Amygdala (tissue), 56 donors: ENCODE measurements at places on chromosomes 1 and 21.

GRCh38 chr1:166840309-166841274 is 1.3 kb downstream of the POGK start:
- DNase-seq, result no peak

- no peak for DNase-seq
Measured at GRCh38 chr21:34670220-34670961, 1.6 kb downstream of the CLIC6 start.

DNA sequence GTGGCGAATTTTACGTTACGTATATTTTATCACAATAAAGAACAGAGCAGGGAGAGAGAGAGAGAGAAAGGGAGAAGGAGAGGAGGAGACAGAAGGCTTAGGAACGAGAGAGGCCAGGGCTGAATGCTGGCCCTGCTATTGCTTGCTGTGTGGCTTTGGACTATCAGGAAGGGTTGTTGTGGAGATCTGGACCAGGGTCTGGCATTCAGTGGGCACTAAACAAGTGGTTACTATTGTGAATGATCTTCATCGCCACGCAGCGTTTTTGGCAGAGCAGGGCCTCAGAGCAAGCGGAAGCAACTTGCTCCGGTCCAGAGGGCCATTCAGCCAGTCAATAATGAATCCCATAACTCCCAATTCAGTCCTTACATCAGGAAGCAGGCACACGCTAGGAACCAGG is 26.4 kb downstream of the PIK3C2B start:
- DNase-seq, result peak; percentile 36

DNA sequence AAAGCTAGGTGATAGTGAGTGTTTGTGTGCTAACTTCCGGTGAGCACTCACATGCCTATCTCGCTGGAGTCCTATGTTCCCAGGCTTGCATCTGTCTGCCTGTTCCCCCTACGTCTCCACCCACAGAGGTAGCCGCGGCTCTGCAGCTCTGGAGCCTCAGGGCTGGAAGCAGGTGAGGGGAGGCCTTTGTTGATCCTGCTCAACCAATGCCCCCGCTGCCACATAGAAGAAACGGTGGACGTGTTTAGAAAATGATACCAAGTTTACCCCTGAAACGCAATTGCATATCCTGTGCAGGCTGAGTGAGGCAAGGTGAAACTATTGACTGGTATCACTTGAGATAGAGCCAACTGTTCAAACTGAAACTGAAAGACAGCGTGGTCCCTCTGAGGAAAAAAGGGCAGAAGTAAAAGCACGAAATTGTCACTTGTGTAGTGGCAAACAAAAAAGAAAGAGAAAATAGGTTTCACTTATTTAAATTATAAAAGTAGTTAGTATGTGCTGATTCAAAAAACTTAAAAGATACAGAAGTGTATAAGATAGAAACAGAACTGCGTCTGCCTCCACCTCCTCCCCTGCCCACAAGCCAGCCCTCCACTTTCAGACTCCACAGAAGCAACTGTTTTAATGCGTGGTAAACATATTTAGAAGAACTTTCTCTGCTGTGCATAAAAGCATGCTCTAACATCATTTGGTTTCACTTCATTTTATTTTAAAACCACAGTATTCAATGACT is 38.6 kb upstream of the ETS2 start:
- no peak for DNase-seq

- DNase-seq, result no peak
Measured at GRCh38 chr1:173414136-173414535, 63.0 kb upstream of the PRDX6 start.

- DNase-seq, result no peak
Measured at GRCh38 chr1:156744786-156745419, 4.0 kb upstream of the MRPL24 start.
